HCEC 1CT (cell line): ENCODE measurements at places on chromosomes 3 and 15.
A peak's percentile ranks its signal among the peaks of the same experiment; 100 is the strongest.

GRCh38 chr3:123732447-123732846 is 147.6 kb upstream of the HACD2 start:
- peak; percentile 91 for DNase-seq

DNA sequence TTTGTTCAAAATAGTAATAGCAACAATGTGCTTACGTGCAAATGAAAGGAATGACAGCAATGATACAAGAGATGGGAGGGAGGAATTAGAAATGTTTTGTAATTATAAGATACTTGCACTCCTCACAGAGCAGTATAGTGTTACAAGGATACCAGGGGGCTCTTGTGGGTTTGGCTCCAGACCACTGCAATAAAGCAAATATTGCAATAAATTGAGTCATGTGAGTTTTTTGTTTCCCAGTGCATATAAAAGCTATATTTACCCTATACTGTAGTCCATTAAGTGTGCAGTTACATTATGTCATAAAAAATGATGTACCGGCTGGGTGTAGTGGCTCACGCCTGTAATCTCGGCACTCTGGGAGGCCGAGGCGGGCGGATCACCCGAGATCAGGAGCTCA is 864.3 kb downstream of the NSUN3 start:
- no peak for DNase-seq

- DNase-seq: no peak
These were observed 60.0 kb upstream of the WNT5A start for GRCh38 chr3:55546866-55547669.

- no peak for DNase-seq
These were observed 306.6 kb upstream of the ARRDC4 start for GRCh38 chr15:97653896-97654295.

GRCh38 chr3:124438813-124439212 is 291.4 kb upstream of the UMPS start:
- DNase-seq: no peak

GRCh38 chr3:67617518-67617917 is 36.9 kb downstream of the SUCLG2 start:
- DNase-seq: no peak

- DNase-seq: no peak
These were observed 8.9 kb upstream of the ARHGEF26 start for GRCh38 chr3:154112146-154112852.

GRCh38 chr3:38353151-38353550 is 6.6 kb downstream of the XYLB start:
- DNase-seq: peak; percentile 37

DNA sequence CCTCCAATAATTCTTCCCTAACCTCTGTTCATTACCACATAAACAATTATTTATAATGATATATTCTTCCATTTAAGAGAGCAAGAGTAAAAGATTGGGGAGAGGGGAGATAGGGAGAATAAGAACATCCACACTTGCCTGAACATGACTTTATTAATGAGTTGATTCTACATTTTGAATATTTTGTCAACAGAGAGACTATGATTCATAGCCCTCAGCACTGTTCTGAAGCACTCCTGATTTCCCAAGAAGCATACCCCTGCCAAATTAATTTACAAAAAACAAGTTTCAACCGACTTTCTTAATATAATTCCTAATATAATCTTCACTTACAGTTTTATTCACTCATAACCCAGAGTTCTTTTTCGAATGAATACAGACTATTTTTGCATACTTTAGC is 828.8 kb downstream of the ROBO2 start:
- DNase-seq: no peak

DNA sequence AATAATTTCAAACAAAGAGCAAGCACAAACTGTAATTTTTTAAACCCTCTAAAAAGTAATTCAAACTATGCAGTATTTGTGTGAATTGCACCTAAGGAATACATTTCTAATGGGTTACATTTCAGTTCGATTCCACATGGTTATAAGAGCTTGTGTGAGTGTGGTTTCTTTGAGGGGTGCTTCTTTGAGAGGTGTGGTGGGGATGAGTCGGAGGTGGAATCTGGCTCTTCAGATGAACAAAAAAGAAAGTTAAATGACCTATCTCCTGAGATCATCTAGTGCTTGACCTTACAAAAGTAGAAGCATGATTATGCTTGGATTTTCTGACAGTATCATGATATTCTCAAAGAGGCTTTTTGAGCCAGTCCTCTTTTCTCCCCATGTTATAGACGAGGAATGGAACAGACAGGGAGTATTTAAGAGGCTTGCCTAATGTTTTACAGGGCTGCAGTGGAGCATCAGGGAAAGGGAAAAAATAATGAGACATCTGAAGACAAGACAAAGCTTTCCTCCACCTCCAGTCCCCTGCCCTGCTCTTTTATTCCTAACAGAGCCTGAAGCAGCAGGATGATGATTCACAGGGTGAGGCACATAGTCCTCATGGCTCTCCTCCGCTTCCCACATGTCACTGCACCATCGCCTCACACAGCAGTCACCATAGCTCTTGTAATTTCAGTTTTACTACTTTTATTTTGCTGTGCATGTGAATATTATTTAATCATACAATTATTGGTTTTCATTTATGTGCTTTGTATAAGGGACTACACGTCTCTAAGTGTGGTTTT is 82.0 kb downstream of the LYSMD4 start:
- DNase-seq: peak; percentile 67

GRCh38 chr3:19931767-19932188 is 2.2 kb downstream of the EFHB start:
- no peak for DNase-seq

GRCh38 chr3:156094391-156094790 is 26.0 kb upstream of the KCNAB1 start:
- DNase-seq: no peak

DNA sequence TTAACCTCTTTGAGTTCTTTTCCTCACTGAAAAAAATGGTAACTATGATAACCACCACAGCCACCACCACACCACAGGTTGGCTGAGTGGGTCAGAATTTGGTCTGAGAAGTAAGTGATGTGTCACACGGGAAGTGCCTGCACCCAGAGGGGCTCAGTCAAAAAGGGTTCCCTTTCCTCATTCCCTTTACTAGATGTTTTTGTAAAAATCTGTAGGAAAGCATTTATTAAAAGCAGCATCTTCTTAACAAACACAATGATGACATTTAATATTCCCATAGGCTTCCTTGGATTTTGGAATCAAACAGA is 23.2 kb downstream of the CFAP92 start:
- DNase-seq: no peak

DNA sequence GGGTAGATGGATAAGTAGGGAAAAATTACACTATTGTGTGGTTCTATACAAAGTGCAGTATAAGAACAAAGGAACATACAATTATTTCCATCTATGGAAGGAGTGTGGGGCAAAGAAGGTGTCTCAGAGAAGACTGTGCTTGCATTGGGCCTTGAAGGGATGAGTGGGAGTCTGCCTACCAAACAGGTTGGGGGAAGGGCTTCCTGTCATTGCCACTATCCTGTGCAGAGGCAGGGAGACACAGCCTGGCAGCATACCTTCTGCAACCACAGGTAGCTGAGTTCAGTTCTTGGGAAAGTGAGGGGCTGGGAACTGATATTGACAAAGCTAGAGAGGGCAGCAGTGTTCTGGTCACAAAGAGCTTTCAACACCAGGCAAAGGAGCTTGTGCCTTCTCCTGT is 3.4 kb downstream of the TIMP4 start:
- DNase-seq: no peak

- DNase-seq: no peak
These were observed 274.0 kb upstream of the TGFBR2 start for GRCh38 chr3:30332196-30333021.

- peak; percentile 91 for DNase-seq
These were observed 210.5 kb downstream of the DTWD1 start for GRCh38 chr15:49831206-49831965.

GRCh38 chr3:141091426-141091825 is 40.3 kb downstream of the SPSB4 start:
- no peak for DNase-seq

DNA sequence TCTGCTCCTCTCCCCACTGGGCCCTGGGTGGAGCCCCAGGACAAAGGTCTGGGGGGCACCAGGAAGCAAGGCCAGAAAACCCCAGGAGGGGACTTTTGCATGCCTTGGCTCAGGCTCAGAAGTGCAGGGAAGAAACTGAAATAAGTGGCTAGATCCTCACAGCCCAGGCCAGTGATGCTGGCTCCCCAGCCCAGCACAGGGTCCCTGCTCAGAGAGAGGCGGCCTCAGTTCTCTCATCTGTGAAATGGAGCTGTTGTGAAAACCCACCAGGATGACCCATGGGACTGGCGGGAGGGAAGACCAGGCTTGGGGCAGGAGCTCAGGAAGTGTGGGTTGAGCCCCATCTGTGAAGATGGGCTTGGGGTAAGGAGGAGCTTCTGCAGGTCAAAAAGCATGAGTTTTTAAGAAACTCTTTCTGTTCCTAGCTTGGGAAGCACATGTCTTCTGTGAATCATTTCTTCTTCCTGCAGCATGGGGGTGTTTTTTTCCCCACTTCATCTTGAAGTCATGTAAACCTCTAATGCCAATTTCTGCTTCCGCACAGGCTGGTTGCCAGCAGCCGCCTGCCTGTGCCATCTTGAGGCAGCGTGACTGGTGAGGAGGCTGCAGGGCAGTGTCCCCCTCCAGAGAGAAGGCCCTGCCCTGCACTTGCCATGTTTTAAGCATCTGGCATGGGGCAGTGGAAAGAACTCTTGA is 118.6 kb downstream of the SMAD6 start:
- no peak for DNase-seq

DNA sequence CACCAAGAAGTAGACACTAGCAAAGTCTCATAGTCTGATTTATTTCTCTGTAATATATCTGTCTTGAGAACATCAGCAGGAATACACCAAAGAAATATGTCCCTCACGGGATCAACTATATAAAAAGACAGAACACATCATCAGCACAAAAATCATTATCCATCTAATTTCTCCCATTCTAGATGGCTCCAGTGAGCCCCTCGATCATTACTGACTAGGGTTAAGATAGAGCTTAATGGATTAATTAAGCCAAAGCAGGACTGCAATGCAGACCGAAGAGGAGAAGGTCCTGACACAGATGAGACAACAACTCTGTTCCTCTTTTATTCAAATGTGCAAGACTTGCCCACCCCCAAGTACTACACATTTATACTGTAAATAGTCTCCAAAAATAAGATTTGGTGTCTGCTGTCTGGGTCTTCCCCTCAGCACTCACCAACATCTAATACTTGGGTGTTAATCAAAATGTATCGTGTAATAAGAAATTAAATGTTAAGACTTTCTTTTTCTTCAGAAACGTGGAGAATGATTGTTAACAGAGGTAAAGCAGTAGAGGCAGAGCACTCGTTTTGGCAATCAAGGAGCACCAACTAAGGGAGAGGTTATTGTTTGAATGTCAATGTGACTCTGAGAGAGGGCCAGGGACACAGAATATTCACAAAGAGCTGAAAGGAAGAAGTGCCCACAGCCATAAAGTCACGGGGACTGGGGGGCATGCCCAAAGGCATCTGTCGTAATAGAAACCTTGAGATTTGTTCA is 133.6 kb downstream of the TIGIT start:
- no peak for DNase-seq

DNA sequence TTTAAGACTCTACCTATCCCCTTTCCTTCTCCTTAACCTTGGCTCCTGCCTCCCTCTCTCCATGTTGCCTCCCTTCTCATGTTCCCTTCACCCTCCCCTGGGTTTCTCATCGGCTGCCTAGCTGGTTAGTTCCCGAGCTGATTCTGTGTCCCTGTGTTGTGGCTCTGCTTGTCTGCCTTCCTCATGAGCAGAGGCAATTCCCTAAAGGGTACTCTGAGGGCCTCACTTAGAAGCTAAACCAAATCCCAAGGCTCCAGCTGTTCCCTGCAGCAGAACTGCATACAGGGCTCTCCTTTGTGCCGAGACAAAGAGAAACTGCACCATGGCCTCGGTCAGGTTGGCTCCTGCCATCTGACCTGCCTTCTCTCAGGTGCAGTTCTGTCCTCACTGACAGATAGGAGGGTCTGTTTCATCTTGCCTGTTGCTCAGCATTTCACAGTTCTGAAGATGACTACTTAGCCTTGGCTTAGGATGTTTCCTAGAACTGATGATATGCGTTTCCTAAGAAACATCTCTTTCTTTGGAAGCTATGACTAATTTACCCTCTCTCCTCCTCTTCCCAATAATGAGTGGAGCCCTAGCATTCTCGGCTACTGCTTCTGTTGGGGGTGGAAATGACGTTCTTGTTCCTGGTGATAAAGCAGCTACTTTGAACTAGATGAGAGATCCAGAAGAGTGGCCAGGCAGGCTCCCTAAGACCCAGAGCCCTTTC is 27.1 kb downstream of the DUOX1 start:
- DNase-seq: peak; percentile 18

DNA sequence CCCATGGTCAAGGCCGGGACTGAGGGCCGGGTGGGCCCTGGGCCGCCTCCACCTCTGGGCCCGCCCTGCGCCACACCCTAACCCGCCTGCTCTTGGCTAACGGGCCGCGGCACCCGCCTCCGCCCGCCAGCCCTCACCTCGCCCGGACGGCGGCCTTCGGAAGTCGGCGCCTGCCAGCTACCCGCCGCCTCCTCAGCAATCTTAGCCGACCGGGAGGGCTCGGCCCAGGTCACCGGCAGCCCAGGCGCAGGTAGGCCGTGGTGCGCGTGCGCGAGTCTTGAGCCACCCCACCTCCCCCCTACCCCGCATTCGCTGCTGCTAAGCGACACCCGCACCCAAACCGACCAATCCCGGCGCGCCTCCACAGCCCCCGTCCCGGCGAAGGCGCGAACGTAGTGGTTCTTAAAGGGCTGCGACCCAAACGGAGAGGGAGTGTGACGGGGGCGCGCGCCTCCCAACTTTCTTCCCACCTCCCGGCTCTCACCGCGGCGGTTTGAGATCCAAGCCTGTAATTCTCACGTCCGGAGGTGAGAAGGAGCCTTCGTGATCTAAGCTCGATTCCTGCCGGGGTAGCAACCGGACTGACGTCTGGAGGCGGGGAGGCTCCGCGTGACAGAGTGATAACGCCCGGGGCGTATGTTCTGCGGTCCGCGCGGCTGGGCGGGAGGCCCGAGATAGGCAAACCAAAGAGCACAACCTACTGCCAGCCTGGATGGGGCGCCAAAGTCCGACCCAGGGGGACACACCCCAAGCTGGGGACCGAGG is at the start of gene SEC22C:
Gene SEC22C, minus strand, starts transcription at position 259 of the 765 bp plus-strand sequence. CDS start 12,921 bp downstream, outside the sequence.
- DNase-seq: peak; percentile 98

GRCh38 chr15:43275740-43276562 is 9.2 kb upstream of the TGM5 start:
- no peak for DNase-seq

DNA sequence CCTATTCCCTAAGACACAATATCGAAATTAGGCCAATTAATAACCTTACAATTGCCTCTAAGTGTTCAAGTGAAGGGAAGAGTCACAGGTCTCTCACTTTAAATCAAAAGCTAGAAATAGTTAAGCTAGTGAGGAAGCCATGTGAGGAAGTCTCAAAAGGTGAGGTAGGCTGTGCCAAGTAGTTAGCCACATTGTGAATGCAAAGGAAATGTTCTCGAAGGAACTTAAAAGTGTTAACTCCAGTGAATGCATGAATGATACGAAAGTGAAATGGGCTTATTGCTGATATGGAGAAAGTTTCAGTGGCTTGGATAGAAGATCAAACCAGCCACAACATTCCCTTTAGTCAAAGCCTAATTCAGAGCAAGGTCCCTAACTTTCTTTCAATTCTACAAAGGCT is 59.1 kb downstream of the KLF13 start:
- DNase-seq: no peak

- no peak for DNase-seq
These were observed 58.7 kb downstream of the RETNLB start for GRCh38 chr3:108698461-108698860.
